ENCODE measurements at places on chromosomes 11 and 22.

DNA sequence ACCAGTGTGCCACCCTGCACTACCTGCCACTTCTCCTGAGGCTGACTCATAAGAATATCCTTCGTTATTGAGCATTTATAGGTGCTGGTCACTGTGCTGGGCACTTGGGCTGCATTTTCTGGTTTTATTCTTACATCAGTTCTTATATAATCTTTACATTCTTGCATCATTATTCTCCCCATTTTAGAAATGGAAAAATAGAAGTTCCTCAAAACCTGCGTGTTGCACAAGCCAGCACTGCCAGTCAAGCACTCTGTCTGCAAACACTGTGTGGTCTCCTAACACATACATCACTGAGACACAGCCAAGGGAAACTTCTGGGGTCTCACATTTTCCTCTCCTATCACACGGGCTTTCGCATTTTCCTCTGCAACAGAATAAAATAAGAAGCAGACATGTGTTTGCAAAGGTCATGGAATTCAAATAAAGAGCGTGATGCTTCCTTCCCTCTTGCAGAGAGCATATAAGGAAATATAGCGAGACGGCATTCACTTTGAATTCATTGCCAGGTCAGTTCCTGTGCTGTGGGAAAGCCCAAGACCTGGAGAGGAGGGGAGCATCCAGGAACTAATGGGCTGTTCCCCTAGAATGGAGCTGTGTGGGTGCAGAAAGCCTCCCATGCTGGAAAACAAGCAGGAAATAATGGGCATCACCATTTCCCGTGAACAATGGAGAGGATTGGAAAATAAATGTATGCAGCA lies 73.9 kb upstream of the SEZ6L start:
- no peak for DNase-seq

DNA sequence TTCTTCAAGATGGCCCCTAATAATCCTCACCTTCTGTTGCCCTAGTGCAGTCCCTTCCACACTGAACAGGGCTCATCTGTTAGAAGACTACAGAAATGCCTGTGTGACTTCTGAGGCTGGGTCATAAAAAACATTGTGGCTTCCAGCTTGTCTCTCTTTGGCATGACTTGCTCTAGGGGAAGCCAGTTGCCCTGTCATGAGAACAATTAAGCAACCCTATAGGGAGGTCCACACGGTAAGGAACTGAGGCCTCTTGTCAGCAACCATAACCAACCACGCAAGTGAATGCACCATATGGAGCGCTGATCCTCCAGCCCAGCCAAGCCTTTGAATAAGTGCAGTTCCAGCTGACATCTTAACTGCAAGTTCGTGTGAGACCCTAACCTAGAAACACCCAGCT lies 2.6 kb downstream of the LIPT2 start:
- no peak for DNase-seq

DNA sequence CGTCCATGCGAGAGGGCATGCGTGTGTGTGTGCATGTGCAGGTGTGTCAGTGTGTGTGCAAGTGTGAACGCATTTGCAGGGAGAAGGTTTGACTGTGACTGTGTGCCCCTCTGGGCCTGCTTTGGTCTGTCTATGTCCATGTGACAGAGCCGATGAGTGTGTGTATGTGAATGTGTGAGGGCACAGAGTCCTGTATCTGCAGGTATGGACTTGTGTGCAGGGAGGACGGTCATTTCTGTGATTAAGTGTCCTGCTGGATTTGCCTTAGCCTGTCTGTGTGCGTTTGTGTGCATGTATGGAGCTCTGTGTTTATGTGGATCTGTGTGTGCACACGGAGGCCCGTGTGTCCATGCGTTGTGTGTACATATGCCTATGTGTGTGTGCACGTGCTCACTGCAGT lies 5.4 kb downstream of the EMID1 start:
- DNase-seq = peak; percentile 53

- no peak for DNase-seq
These were observed 226.0 kb downstream of the MIAT start for GRCh38 chr22:26883393-26883792.

GRCh38 chr22:18005201-18005926 lies 19.0 kb downstream of the MICAL3 start:
- no peak for DNase-seq

- DNase-seq = no peak
These were observed 8.9 kb upstream of the FXYD2 start for GRCh38 chr11:117833401-117833891.
